Stimulated activated CD4-positive, alpha-beta T cell treated with anti-CD3 and anti-CD28 coated beads, Interleukin-4, amount 100 ng/mL, for 4 hours (primary cell): ENCODE measurements at places on chromosomes 3 and 15.

DNA sequence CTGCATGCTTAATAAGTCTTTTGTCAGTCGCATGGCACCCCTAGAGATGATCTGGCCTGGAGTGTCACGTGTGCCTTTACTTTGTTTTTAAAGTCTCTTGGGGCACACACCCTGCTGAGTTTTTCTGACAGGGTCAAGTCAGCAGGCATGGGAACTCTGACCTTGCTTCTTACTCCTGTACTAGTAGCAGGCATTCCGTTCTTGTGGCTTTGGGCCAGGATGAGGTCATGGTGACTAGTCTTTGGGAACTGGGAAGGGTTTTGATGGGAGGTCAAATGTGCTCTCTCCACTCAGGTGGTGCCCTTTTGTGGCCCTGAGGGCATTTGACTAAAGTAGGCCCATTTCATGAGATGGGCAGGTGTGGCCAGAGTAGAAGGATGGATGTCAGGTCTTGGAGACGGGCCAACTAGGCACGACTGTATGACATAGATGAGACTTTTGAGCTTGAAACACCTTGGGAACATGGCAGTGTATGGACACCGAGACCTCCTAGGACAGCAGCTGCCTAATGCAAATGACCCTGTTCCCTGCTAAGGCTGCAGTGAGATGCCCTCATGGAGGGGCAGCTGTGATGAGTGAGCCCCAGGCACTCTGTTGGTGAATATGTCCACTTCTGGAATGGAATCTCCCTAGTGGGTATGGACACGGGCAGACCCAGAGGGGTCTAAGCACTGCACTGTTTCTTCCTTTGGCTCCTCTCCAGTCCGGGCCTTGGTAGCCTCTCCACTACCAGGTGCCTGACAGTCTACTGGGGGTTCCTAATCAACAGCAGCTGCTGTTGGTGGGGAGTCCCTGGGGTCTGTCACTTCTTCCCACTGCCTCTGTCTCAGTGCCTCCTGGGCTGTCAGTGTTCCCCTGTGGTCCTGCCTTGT, 16.4 kb downstream of the SRPRB start:
- no peak for DNase-seq

DNA sequence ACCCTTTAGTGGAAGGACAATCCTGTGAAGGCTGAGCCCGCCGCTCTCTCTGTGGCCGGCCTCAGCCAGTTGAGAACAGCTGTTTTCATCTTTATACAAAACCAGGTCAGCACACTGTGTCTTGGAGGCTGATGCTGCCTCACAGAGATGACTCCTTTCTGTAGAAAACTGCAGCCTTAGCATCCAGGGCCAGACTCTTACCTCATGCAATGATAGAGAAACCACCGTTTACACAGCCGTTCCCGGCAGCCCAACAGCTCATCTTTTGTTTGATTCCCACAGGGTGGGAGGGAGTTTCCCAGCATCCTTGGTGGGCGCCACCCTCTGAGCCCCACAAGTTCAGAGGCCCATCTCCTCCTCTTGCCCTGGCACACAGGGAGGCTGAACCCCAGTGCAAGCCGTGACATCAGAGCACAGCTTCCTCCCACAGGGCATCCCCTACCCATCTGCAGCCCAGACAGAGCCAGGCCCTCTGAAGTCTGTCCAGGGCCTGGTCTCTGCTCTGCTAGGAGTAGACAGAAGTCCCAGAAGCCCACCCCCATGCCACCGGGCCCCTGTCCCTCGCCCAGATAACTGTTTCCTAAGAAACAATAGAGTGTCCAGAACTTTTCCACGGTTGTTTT, 105.0 kb downstream of the LRRK1 start:
- no peak for DNase-seq

GRCh38 chr15:50055332-50055731, 63.7 kb downstream of the ATP8B4 start:
- no peak for DNase-seq

- DNase-seq: no peak
Measured at GRCh38 chr3:54967731-54968161, 39.9 kb upstream of the LRTM1 start.

- no peak for DNase-seq
Measured at GRCh38 chr15:31485431-31485830, 158.8 kb downstream of the KLF13 start.

- no peak for DNase-seq
Measured at GRCh38 chr3:49611719-49612118, 57.4 kb downstream of the BSN start.
